ENCODE measurements at places on chromosomes 13 and 19.

DNA sequence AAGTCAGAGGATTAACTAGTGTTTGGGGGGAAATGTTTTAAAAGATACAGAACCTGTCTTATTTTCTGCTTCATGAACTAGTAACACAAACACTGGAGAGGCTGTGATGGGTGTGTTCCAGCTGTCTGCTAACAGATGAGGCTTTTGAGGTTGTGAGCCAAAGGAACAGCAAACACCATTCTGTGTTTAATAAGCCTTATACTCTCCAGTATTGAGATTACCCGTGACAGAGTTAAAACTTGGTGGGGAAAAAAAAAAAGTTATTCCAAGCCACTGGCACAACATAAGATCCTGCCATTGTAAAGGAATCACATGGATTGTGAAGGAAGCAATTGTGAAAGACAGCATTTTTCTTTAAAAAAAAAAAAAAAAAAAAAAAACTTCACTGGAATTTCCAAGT lies 48.4 kb downstream of the KCTD12 start:
- DNase-seq, result no peak

GRCh38 chr13:111411151-111411858 lies 90.9 kb downstream of the TEX29 start:
- no peak for DNase-seq

DNA sequence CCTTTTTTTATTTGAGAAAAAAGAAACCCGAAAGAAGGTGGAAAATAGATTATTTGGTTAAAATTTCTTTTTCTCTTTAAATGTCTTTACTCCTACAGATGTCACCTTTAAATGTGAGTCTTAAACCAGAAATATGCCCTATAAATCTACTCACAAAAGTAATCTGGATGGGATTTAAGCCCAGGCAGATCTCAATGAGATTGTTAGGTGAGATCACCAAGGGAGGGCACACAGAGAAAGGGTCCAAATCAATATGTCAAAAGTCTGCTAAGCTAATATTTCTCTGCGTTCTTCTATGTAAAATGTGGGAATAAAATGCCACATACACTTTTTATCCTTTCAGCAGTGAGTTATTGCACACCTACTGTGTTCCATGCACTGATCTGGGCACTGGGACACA lies 32.9 kb downstream of the WASF3 start:
- no peak for DNase-seq

DNA sequence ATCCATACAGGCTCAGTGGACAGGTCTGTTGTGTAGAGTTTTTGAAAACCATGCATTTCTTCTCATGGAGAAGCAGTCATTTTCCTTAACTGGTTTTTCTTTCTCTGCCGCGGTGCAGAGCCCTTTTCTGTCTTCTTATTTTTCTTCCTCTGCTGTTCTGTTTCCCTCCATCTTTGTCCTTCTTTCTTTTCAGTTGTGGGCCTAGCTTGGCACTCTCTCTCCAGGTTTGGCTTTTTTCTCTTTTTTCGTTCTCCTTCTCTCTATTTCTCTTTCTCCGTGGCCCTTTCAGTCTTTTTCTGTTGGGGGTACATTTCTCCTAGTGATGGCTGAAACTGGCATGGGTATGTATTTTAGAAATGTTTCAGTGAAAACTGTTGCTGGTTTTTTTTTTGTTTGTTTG lies 24.1 kb downstream of the NFIX start:
- DNase-seq, result no peak

GRCh38 chr13:67791047-67791446 lies 560.9 kb upstream of the PCDH9 start:
- DNase-seq, result no peak
